ENCODE measurements at places on chromosomes 16 and 17. TPM values are rescaled to one million over a fixed set of nuclear protein-coding genes. Genes with fewer than 3 reads are reported as not detected.
A peak's percentile ranks its signal among the peaks of the same experiment; 100 is the strongest.

DNA sequence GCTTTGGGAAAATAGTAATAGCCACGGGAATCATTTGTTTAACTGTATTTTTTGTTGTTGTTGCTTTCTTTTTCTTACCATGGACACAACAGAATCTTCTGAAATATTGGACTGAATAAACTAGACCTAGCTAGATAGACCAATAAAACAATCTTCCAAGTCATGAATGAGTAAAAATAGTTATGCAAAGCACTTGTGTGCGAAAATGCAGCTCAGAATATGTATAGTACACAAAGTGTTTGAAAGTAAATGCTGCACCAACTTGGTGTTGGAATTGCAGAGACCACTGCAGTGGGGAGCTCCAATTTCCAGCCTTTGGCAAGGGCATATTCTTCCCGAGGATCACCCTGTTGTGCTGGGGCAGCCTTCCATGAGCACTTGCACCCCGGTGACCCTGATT lies 68.0 kb downstream of the AATF start:
- no peak for DNase-seq

The NETO2 gene
- total RNA-seq = 2.8 TPM

GRCh38 chr16:81505011-81505661 lies 60.5 kb downstream of the CMIP start:
- DNase-seq = no peak

DNA sequence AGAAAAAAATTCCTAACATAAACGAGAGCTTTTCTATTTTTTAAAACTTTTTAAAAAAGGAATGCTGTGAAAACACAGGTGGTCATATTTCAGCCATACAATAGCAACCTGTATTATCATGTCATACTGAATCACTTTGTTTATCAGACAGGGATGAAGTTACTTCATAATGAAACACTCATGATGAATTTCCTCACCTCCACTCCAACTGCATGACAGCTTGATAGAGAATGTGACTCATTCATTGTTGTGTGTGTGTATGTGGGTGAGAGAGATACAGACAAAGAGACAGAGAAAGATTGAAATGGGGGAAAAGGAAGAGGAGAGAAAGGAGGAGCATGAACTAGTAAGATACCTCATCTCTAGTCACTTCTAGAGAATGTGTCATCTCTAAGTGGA lies 109.0 kb downstream of the SYCE1L start:
- DNase-seq = peak; percentile 4

DNA sequence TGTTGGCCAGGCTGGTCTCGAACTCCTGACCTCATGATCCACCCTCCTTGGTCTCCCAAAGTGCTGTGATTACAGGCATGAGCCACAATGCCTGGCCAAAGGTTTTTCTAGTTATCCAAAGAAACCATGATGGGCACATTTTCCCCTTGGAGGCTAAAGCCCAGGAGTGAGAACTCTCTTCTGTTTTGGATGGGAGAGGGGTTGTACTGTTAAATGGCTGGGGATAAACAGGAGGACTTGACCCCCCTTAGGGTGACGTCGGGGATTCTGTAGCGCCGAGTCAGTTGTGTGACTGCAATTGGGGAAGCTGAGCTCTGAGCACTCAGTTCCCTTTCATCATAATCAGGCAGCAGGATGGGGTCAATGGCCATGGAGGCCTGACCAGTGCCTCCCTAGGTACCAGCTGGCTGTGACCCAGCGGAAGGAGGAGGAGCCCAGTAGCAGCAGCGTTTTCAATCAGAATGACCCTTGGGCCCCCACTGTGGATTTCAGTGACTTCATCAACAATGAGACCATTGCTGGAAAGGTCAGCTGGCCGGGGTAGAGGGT lies 4.1 kb downstream of the AOC3 start:
- no peak for DNase-seq
